ENCODE measurements at places on chromosomes 12 and 14.

GRCh38 chr14:89881839-89882238 is 72.7 kb downstream of the EFCAB11 start:
- DNase-seq = no peak

DNA sequence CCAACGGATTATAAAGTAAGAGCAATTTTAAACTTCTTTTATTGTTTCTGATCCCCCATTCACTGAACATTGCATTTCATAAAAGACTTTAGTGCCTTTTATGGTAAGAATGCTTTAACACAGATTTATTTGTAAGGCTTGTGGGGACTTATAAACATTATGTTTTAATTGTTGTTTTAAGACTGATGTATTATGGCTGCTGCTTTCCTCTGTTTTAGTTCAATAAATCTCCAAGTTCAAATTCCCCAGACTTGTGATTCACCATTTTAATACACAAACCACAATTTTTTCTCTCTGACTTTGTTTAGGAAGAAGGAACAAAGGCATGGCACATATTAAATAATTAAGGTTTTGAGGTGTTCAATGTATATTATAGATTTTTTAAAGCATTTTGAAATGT is 753.3 kb downstream of the SLC6A15 start:
- DNase-seq = no peak

DNA sequence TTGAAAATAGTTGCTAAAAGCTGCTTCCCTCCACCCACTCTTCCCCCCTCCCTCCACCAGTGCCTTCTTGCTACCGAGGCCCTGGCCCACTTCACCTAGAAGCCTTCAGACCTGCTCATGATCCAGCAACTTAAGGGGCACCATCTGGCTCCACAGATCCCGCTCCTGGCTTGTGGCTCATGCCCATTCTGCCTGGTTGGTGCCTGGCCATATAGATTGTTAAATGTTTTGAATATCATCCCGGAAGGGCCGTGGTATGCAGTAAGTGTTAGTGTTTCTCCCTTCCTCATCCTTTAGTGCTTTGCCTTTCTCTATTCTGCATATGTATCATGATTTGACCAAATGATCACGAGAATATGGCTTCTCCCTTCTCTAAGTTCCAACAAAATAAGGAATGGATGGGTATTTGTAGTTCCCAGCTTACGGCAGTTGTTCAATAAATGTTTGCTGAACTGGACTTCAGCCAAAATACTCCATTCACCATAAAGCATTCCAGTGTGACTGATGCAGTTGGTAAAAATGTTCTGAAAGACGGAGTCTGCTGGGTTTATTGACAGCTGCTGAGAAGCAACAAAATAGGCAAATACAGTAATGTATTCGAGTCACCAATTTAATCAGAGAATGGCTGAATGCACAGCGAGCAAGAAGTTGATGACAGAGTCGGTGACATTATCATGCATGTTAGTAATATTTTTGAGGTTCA is 30.7 kb downstream of the GRIP1 start:
- no peak for DNase-seq

DNA sequence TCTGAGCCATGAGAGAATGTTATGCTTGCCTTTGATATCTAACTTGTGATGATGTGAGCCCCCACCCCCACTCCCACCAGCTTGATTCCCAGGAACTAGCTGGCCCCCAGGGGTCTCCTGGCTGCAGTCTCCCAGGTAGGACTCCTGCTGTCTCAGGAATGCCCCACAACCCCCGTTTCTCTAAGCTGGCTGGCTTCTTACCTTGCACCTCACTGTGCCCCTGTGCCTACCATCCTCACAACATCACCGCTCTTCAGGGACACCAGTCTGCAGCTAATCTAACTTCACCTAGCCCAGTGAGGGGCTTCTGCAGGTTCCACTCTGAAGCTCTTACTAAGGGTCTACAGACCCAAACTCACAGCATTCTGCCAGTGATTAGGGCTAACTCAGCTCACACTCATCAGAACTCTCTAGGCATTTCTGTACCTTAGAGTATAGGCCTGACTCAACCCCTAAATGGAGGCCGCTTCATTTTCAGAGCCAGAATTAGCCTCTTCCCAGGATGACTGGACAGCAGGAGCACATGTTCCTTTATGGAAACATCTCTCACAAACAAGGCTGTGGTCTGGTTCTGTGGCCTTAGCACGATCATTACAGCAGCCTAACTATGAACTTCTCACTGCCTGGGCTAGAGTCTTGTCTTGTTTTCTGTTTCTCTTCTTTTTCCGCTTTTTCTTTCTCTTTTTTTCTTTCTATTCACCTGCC is 72.8 kb upstream of the IFNG-AS1 start:
- DNase-seq = no peak

DNA sequence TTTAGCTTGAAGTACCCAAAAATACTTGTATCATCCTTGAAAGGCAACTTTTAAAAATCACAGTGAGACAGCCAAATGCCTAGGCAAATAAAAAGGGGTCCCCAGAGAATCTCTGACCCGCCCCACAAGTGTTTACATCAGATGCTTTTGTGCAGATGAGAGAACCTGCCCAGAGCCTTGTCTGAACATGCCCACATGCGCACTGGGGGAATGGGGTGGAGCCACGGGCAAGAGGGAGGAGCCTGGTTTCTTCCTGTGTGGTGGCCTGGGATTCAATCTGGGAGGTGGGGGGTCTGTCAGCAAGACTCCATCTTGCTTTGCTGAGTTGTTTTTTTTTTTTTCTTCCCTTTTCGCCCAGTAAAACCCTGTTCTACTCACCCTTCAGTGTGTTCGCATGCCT is 381.7 kb upstream of the CCDC196 start:
- no peak for DNase-seq

DNA sequence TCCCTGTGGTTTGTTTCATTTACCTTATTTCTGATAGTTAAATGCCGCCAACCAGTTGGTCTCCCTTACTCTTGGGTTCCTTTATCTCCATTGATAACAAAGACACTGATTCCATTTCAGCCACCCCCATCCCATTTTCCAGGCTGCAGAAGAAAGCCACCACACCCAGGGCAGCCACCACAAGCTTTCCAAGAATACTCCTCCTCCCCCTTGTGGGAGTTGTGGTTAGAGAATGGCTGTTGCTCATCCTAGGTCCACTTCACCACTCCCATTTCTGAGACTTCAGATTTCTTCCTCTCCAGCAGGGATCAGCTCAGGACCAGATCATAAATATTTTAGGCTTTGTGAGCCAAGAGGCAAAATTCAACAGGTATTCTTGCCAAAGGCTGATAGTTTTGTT is 73.9 kb downstream of the ANO4 start:
- DNase-seq = no peak

DNA sequence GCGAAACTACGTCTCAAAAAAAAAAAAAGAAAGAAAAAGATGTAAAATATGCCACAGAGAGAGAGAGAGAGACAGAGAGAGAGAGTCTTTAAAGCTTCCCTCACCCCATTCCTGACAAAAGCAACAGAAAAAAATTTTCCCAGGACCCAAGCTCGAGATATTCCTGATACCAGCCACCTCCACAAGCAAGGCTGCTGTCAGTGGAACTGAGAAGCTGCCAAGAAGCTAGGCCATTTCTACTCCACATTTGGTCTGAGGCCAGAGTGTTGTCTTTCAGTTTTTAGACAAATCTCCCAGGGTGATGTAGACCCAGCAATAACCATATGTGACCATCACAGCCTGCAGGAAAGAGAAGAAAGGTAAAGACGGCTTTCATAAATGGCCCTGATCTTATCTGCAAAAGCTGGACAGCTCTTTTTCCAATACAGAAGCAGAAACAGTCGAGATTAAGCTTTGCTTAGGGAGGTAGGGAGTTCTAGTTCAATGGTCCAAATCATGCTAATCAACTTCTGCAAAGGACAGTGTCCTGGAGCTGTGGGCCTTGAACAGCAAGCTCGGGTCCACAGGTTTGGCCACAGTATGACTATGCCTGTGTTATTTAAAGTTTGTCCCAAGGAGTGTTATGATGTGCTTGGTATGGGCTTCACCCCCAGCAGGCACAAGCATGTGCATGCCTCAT is 130.3 kb upstream of the NUDT4 start:
- DNase-seq = no peak

- DNase-seq = no peak
Measured at GRCh38 chr12:51362747-51363342, 16.4 kb upstream of the CELA1 start.
